ENCODE measurements at places on chromosomes 6 and 20. TPM values are rescaled to one million over a fixed set of nuclear protein-coding genes. Genes with fewer than 3 reads are reported as not detected.

PPDPF gene
- polyA plus RNA-seq, result 30.5 TPM

GRCh38 chr6:146578054-146578453, 20.7 kb upstream of the ADGB start:
- no peak for DNase-seq

DNA sequence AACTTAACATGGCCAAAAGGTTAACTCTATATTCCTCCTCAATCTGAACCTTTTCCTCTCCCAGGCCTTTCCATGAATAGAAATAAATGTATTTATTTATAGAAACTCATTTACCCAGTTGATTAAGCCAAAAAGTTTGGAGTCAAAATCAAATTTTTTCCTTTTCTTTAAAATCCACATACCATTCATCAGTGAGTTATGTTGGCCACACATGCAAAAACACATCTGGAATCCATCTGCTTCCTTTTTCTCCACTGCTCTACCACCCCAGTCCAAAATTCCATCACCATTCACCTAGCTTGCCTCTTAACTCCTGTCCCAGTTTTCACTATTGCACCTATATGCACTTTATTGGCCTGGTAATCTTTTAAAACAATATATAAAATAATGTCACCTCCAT, 62.4 kb upstream of the TMEM200A start:
- DNase-seq, result no peak

SSTR4 gene
- polyA plus RNA-seq, result 0.14 TPM

- no peak for DNase-seq
Measured at GRCh38 chr6:155472886-155473285, 17.2 kb upstream of the NOX3 start.

CAGE1 gene
- 0.02 TPM for polyA plus RNA-seq

GRCh38 chr6:108838101-108838717, 10.0 kb upstream of the ARMC2 start:
- peak; percentile 83 for DNase-seq

- DNase-seq, result no peak
Measured at GRCh38 chr6:30687659-30688431, 1.4 kb upstream of the PPP1R18 start.

RIPOR2 gene
- 16.7 TPM for polyA plus RNA-seq

DNA sequence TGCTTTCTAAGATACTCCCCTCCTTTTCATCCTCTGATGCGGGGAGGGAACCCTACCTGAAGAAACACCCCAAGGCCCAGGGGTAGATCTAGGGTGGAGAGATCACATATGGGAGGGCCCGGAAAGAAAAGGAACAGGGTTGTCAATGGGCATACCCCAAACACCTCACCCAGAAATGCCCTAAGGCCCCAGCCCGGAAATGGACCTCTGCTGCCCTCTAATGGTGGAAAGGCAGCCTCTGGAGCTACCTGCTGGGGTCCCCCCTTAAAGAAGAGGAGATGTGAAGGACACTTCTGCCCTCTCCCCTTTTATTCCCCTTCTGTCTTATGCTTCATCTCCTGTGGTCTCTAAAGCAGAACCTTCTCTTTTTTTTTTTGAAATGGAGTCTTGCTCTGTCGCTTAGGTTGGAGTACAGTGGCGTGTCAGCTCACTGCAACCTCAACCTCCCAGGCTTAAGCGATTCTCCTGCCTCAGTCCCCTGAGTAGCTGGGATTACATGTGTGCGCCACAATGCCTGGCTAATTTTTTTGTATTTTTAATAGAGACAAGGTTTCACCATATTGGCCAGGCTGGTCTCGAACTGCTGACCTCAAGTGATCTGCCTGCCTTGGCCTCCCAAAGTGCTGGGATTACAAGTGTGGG, 458 bp upstream of the ARMC12 start:
- DNase-seq, result peak; percentile 95

GRCh38 chr6:149471801-149472200, 13.0 kb downstream of the ZC3H12D start:
- DNase-seq, result no peak

DNA sequence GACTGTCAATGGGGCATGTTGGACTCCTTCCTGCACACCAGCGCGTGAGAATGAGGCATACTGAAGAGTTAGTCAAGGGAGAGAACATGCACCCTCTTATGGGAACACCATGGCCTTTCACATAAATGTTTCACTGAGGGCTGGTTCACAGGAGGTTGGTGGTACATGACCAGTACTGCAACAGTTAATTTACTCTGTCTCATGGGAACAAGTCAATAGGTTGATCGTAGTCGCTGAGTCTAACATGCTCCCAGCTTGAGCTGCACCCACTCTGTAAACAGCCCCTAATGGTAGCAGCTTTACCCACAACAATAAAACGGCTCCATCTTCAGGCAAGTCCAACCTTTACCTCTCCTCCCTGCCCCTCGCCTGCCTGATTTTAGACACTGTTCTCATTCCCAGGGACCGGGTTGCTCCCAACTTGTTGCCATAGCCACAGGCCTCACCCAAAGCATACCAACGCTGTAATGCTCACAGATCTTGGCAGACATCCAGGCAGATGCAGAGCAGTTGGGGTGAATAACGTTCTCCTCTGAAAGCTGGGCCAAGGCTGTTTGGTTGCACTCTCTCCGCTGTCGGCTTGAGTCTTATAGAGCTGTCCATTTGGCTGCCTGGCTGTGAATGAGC, 111.3 kb downstream of the LY86 start:
- no peak for DNase-seq

- DNase-seq, result no peak
Measured at GRCh38 chr20:23655491-23656211, 17.9 kb upstream of the CST3 start.

- no peak for DNase-seq
Measured at GRCh38 chr6:56746767-56747504, 104.2 kb upstream of the DST start.

DNA sequence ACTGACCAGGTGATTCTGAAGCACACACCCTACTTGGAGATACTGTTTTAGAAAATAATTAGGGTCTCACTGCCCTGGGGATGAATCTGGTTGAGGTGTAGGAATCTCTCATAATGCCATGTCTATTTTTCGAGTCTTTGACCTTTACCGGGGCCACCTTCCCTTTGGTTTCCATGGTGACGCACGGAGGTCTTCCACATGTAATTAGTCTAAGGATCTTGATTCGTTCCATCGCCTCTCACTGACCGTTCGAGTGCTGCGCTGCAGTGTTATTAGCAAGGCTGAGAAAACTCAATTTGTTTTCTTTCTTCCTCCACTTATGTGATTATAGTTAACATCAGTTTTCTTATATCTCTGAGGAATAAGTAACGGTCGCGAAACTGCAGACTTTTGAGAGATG, 144.3 kb upstream of the SPACA1 start:
- DNase-seq, result no peak

DNA sequence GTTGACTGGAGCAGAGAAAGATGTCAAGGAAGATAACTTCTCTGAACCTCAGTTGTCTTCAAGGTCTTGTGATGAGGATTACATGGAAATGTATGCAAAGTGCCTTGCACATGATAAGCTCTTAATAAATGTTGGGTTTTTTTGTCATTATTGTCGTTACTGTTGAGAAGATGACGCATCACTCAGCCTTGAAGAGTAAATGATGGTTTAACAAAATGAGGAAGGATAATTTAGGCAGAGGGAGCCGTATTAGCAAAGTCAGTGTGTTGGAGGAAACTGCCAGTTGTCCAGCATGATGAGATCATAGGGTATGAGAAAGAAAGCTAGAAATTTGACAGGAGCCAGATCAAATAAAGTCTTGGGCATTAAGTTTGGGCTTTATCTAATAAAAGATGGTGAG, 8.8 kb upstream of the SUPT3H start:
- DNase-seq, result no peak

TXLNB gene
- polyA plus RNA-seq, result 0.05 TPM

KCNK5 gene
- polyA plus RNA-seq, result 20.9 TPM

- DNase-seq, result no peak
Measured at GRCh38 chr6:7532821-7533220, 8.7 kb upstream of the DSP start.

DNA sequence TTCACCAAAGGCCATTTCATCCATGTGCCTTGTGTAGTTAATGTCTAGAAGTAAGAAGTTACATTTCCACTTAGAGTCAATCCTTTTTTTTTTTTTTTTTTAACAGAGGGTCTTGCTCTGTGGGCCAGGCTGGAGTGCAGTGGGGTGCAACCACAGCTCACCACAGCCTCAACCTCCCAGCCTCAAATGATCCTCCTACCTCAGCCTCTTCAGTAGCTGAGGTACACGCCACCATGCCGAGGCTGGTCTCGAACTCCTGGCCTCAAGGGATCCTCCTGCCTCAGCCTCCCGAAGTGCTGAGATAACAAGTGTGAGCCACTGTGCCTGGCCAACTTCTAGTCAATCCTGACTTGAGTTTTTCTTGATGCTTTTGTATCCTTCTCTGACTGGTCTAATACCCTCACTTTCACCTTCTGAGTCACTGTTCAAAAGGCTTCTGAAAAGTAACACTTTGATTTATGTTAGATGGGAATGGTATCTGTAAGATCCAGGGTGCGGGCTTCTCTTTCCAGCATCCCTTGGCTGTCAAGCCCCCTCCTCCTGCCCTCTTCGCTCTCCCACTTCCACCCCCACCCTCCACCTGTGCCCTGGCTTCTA, 22.1 kb downstream of the TRAM2 start:
- DNase-seq, result no peak

- no peak for DNase-seq
Measured at GRCh38 chr6:118719351-118720124, 68.1 kb upstream of the CEP85L start.

ABHD16B gene
- polyA plus RNA-seq, result 0.05 TPM

DNA sequence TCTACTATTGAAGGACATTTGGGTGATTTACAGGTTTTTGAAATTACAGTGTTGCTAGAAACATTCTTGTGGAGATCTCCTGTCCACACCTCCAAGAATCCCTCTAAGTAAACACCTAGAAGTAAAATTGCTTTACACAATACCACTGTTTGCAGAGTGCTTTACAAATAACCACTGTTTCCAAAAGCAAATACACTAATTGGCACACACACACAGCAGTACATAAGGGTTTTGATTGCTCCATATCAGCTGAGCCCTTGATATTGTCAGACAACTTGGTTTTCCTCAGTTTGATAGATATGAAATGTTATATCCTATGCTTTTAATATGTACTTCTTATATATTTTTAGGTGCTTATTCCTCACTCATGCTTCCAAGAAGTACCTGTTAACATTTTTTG, 6.3 kb downstream of the HMGN4 start:
- no peak for DNase-seq

- DNase-seq, result no peak
Measured at GRCh38 chr6:123925350-123925749, 121.7 kb downstream of the NKAIN2 start.

SLC22A7 gene
- polyA plus RNA-seq, result not detected

PI3 gene
- polyA plus RNA-seq, result not detected

- DNase-seq, result no peak
Measured at GRCh38 chr6:42935322-42935721, 6.0 kb downstream of the CNPY3 start.

RIMS1 gene
- 0.35 TPM for polyA plus RNA-seq

DNA sequence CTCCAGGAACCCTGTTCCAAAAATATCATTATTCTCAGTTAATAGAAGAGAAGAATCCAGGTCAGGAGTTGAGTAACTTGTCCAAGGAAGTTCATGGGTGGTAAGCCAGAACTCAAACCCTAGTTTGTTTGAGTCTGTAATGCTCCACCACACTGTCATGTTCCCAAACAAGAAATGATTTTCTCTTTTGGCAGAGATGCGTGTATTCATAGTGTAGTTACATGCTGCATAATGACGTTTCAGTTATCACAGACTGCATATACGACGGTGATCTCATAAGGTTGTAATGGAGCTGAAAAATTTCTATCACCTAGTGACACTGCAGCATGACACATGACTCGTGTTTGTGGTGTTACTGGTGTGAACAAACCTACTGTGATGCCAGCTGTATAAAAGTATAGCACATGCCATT, 102.6 kb downstream of the TULP4 start:
- no peak for DNase-seq

GRCh38 chr6:90319044-90319443, 22.4 kb upstream of the BACH2 start:
- DNase-seq, result no peak

DNA sequence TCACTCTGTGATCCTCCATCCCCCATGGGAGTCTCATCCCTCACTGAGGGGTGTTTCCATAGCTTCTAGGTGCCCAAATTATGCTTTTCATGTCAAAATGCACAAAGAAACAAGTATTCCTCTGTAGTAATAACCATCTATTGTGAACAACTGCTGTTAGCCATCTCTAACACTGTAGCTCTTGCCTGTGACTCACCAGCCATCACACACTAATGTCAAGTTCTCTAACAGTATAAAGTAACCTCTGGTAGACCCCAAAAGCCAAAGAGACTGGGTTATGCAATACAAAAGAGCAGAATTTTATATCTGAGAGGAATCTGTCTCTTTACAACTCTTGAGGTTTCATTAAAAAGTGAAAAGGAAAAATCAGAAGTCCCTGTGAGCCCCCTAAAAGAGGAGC, 25.4 kb upstream of the IYD start:
- DNase-seq, result no peak

DNA sequence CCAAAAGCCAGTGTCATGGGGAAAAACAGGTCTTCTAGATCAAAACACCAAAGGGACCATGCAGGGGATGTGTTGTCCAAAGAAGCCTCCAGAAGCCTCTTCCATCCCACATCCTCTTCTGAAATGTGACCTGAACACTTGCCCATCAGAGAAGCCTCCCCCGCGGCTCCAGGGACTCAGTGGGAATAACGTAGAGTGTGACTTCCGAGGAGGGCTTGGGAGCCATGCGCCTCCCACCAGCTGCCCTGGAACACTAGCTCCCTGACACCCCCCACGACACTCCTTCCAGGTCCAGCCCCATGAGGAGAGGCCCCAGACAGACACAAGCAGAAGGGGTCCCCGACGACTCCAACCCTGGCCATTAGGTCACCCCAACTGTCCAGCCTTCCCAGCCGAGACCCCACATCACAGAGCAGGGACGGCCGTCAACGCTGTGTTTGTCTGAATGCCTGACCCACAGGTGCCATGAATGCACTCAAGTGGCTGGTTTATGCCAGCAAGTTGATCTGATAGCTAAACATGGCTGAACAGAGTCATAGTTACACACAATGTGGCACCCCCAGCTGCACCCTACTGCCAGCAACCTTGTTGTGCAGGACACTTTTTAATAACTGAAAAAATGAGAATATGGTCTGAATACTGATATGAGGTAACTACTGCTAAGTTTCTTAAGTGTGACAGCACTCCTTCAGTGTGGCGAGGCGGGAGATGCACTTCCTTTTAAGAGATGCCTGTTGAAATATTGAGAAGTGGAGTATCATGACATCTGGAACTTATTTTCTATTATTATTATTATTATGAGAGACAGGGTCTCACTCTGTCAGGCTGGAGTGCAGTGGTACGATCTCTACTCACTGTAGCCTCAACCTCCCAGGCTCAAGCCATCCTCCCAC, 58.0 kb downstream of the GINS1 start:
- DNase-seq, result no peak

CCN2 gene
- 47.5 TPM for polyA plus RNA-seq

- no peak for DNase-seq
Measured at GRCh38 chr6:13427801-13428582, 59.4 kb downstream of the GFOD1 start.

- DNase-seq, result no peak
Measured at GRCh38 chr6:153392156-153392555, 261.1 kb upstream of the RGS17 start.

ADGB gene
- not detected for polyA plus RNA-seq

- DNase-seq, result no peak
Measured at GRCh38 chr6:75935473-75935793, 137.0 kb downstream of the IMPG1 start.

BPI gene
- not detected for polyA plus RNA-seq

- no peak for DNase-seq
Measured at GRCh38 chr20:41370176-41370575, 3.6 kb upstream of the EMILIN3 start.

- DNase-seq, result no peak
Measured at GRCh38 chr20:33864324-33864963, 53.3 kb downstream of the CHMP4B start.

RPL10A gene
- 2,948 TPM for polyA plus RNA-seq

- no peak for DNase-seq
Measured at GRCh38 chr20:24488800-24489175, 19.4 kb downstream of the SYNDIG1 start.
